Pancreas (tissue), 10 donors: ENCODE measurements at places on chromosomes 5 and 9. TPM values are rescaled to one million over a fixed set of nuclear protein-coding genes. Genes with fewer than 3 reads are reported as not detected.
A peak's percentile ranks its signal among the peaks of the same experiment; 100 is the strongest.

Gene GTF3C5
- 67.2 TPM for polyA plus RNA-seq

Gene RHOBTB3
- polyA plus RNA-seq: 32.5 TPM

Gene KIAA0825
- polyA plus RNA-seq: 0.49 TPM

Gene SCGB3A2
- not detected for polyA plus RNA-seq

Gene CCDC171
- 1.5 TPM for polyA plus RNA-seq

Gene FAM120AOS
- 28.1 TPM for polyA plus RNA-seq

Gene ECM2
- polyA plus RNA-seq: 2.0 TPM

Gene KCTD16
- 0.99 TPM for polyA plus RNA-seq

Gene RASEF
- polyA plus RNA-seq: 10.3 TPM

Gene SELENOP
- 80.2 TPM for polyA plus RNA-seq

Gene SLC24A2
- polyA plus RNA-seq: under 0.01 TPM

Gene CLIC3
- 1.1 TPM for polyA plus RNA-seq

Gene EQTN
- 0.30 TPM for polyA plus RNA-seq

Gene LOX
- polyA plus RNA-seq: 0.65 TPM

Gene FOXD4L5
- not detected for polyA plus RNA-seq

GRCh38 chr9:33264003-33264472, 470 bp downstream of the BAG1 start:
- DNase-seq: no peak

DNA sequence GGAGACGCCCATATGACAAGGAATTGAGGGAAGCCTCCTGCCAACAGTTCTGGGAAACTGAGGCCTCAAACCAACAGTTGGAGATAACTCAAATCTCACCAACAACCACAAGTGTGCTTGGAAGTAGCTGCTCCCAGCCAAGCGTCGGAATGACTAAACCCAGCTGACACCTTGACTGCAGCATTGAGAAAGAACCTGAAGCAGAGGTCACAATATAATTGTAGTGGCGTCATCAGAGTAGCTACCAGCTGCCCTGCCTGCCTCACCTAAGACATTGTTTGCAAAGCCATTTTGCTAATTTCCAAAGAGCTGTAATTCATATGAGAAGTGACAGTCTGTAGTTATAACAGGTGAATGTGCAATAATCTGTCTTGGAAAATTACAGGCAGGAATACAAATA, 40.8 kb upstream of the ANKRD31 start:
- no peak for DNase-seq

DNA sequence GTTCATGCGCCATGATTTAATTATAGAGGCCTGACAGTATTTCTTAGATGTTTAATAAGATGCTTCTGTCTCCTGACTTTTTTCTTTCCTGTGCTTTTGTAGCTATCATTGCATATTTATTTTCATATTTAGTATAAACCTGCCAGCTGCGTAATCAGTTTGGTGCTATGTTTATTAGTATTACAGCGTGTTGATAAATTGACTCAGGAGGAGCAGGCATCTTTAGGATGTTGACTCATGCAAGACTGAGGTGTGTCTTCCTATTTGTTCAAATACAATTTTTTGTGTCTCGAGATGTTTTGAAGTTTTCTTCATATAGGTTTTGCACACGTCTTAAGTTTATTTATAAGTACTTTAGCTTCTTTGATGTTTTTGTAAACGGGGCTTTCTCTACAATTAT, 35.9 kb upstream of the EXOC3 start:
- no peak for DNase-seq

DNA sequence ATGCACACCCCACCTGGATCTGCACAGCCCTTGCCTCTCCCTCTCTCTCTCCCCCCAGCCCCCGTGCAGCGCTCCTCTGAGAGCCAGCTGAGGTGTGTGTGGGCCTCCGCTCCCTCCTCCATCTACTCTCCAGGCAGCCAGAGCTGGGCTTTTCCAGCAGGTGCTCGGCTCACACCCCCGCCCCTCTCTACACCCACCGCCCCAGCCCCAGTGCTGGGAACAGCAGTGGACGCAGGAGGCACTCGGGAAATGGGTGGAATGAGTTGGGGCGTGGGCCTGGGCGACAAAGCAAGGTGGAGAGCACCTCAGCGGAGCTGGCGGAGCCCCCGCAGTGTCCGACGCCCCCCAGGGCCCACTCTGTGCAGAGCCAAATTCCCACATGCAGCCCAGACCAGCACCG, 13.3 kb upstream of the LHX3 start:
- no peak for DNase-seq

- no peak for DNase-seq
Observed at GRCh38 chr5:60148366-60148765, 254.8 kb upstream of the PDE4D start.

DNA sequence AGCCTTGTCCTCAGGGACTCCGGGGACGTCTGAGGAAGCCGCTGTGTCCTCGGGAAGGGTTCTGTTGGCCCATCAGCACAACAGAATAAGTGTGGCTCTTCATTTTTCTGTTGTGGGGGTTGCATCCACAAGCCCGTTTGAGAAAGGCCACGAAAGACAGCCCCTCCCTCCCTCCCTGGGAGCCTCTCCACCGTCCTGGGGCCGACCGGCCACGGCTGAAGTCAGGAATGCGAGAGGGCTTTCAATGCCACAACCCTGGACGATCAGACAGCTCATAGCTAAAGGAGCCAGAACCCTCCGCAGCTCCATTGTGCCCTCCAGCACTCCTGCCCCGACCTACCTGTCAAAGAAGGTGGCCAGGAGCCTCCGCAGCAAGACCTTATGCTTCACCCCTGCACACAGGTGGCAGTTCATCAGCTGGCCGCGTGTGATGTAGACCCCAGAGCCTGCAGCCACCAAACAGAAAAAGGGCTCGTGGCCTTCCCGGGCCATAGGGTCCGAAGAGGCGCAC, 52.4 kb upstream of the UBAC1 start:
- peak; percentile 44 for DNase-seq

DNA sequence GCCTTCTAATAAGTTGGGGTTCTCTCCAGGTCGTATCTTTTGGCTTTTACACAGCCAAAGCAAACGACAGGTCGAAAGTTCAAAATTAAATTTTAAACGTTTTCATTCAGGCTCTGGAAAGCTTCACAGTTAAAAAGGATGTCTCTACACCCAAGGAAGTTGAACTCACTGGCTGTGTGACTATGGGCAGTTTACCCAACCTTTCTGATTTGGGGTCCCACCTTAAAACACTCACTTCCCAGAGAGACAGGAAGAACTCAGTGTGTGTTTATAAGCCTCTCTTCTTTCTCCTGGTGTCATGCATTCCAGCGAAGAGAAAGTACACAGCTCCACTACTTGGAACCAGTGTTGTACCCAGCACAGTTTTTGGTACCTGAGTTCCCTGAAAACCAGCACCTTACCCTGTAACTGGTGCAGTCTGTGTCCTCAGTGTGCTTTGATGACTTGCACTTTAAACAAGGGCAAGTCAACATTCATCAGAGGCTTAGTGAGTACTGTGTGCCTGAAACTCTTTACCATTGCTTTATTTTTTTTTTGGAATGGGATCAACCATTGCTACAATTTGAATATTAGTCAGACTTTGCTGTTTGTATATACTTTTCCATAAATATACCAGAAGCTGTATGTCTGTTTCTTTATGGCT, 1.7 kb downstream of the SRD5A1 start:
- DNase-seq: no peak

DNA sequence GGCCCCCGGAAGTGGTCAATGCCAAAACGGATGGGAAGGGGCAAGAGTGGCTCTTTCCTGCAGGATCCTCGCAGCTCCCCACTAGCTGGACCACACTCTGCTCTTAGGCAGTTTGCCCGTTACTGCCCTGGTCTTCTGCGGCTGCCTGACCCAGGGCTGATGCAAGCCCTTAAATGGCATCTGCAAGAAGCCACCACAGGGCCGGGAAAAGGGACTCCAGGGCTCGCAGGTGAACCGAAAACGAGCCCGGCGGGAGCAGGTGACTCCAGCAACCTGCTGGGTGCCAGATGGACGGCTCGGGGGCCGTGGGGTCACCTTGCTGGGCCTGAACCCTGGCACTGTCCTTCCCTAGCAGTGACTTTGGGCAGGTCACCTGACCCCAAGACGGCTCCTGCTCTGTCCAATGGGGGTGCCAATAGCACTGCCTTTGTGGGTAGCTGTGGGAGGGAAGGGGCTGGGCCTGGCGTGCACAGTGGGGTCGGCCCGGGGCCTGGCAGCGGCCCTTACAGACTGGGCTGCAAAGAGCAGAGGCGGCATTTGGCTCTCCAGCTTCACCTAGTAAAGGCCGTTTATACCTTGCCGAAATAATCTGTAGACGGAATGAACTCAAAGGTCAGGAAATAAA, 1.3 kb downstream of the TMEM250 start:
- DNase-seq: no peak

- no peak for DNase-seq
Observed at GRCh38 chr5:38753776-38754175, 92.0 kb upstream of the OSMR start.

DNA sequence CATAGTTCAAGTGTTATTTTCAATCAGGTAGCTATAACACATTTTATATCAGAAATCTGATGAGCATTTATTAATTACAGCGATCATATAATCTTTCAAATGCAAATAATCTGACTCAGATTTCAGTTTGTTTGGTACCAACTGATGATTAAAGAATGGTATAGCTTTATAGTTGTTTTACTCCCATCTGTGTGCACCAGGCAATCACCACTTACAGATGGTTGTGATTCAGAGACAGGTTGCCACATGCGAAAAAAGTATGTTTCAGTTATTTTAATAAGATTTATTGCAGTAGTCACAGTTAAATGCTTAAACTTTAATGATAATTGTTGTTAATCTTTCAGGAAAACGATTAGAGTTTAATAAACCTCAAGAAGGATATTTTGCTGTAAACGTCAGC, 155.1 kb upstream of the ARRDC3 start:
- DNase-seq: no peak

- peak; percentile 43 for DNase-seq
Observed at GRCh38 chr9:86944796-86945727, 2.2 kb downstream of the GAS1 start.

GRCh38 chr5:117454716-117455212, 880.1 kb upstream of the SEMA6A start:
- peak; percentile 64 for DNase-seq

GRCh38 chr9:14451949-14452348, 138.0 kb upstream of the NFIB start:
- DNase-seq: no peak

DNA sequence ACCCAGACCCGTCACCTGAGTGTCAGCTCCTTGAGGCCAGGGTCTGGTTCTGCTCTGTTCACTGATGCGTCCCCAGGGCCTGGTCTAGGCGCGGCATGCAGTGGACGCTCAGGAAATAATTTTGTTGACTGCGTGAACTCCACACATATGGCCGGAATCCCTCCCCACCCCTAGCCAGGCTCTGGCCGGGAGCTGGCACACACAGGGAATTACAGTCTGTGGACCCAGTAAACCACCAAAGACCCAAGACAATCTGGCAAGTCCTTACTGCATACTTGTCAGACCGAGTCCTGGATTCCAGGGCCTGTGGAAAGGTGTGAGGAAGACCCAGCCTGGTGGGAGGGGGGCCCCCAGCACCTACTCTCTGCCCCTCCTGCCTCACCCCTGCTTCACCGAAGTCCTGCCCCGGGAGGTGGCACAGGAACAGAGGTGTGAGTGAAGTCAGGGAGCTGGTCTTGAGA, 113.0 kb upstream of the IER5L start:
- no peak for DNase-seq

GRCh38 chr5:64502196-64502595, 3.6 kb upstream of the RGS7BP start:
- DNase-seq: no peak

GRCh38 chr9:8845808-8846207, 1046.2 kb upstream of the DMAC1 start:
- no peak for DNase-seq

GRCh38 chr5:149729150-149729549, 960 bp upstream of the PPARGC1B start:
- no peak for DNase-seq

DNA sequence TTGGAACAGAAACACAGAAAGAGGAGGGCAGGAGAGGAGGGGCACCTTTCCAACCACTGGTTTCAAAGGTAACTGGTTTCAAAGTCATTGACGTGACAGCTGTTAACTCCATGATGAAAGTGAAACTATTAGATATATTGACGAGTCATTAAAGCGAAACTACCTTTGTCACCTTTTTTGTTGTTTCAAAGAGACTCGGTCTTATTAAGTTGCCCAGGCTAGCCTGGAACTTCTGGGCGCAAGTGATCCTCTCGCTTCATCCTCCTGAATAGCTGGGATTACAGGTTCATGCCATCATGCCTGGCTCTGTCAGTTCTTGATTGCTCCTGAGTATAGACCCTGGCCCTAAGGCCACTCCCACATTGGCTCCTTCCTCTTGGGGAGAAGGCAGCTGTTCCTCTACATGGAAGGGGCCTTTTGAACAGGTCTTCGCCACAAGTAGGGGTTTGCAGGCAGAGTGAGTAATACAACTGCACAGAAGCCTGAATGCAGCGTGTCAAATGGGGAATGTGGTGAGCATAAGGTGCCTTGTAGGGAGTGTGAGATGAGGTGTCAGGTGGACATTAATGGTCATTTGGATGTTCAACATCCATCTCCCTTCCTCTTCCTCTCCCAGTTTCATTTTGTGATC, 3.4 kb upstream of the F12 start:
- DNase-seq: no peak

DNA sequence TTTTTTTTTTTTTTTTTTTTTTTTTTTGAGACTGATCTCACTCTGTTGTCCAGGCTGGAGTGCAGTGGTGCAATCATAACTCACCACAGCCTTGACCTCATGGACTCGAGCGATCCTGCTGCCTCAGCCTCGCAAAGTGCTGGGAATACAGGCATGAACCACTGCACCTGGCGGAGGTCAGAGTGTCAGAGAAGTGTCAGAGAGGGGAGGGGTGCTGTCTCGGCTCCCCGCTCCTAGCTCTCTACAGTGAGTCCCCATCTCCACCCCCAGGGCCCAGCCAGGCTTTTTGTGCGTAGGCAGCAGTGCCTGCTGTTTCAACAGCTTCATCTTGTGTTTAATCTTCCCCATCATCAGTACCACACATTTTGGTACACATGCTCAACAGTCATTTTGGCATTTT, 38.3 kb downstream of the SAR1B start:
- no peak for DNase-seq

DNA sequence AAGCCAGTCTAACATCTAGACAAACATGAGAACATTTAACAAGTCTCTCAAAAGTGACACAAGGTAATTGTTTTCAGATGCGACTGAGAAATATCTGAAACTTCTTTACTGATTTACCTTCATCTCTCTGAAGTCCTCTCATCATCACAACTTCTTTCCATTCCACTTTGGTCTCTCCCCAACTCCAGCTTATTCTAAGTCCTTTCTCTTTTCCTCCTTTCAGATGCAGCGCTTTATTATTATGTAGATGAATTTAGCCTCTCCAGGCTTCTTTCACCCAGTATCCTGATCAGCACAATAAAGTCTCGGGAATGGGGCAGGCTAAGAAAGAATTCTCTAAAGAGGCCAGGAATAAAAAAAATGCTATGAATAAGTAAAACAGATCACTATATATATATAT, 128.0 kb downstream of the KCTD16 start:
- no peak for DNase-seq

- DNase-seq: no peak
Observed at GRCh38 chr5:172370648-172371545, 83.4 kb downstream of the SH3PXD2B start.

- no peak for DNase-seq
Observed at GRCh38 chr5:14672484-14673394, 8.2 kb downstream of the OTULIN start.

GRCh38 chr5:17379100-17379951, 118.7 kb upstream of the TAF11L2 start:
- DNase-seq: no peak

- DNase-seq: no peak
Observed at GRCh38 chr5:4019009-4019769, 423.6 kb downstream of the IRX1 start.

- no peak for DNase-seq
Observed at GRCh38 chr5:32475334-32476097, 31.0 kb upstream of the ZFR start.
